ENCODE measurements at places on chromosomes 3 and 15. TPM values are rescaled to one million over a fixed set of nuclear protein-coding genes. Genes with fewer than 3 reads are reported as not detected.

GRCh38 chr15:66960519-66960918 lies 104.9 kb upstream of the SMAD3 start:
- H3K4me3 ChIP-seq, result no peak overlapping the region
- no peaks in the 10 kb centered on the region for H3K4me1 ChIP-seq
- no peaks in the 10 kb centered on the region for H3K27me3 ChIP-seq
- no peak overlapping the region for H3K27ac ChIP-seq
- H3K36me3 ChIP-seq, result no peaks in the 10 kb centered on the region

GRCh38 chr3:182292591-182292990 lies 500.7 kb upstream of the ATP11B start:
- H3K36me3 ChIP-seq, result no peaks in the 10 kb centered on the region
- H3K27ac ChIP-seq, result no peak overlapping the region
- no peaks in the 10 kb centered on the region for H3K27me3 ChIP-seq
- no peaks in the 10 kb centered on the region for H3K4me1 ChIP-seq
- DNase-seq, result no peak

CD96 gene
- total RNA-seq, result under 0.01 TPM

ATP13A5 gene
- total RNA-seq, result 1.8 TPM

C3orf20 gene
- not detected for total RNA-seq
